CD4-positive, alpha-beta T cell treated with Interleukin-4 for 1 hour (primary cell): ENCODE measurements at places on chromosomes 4 and X.

GRCh38 chr4:142156256-142156655 lies 519.9 kb downstream of the IL15 start:
- no peak for DNase-seq

DNA sequence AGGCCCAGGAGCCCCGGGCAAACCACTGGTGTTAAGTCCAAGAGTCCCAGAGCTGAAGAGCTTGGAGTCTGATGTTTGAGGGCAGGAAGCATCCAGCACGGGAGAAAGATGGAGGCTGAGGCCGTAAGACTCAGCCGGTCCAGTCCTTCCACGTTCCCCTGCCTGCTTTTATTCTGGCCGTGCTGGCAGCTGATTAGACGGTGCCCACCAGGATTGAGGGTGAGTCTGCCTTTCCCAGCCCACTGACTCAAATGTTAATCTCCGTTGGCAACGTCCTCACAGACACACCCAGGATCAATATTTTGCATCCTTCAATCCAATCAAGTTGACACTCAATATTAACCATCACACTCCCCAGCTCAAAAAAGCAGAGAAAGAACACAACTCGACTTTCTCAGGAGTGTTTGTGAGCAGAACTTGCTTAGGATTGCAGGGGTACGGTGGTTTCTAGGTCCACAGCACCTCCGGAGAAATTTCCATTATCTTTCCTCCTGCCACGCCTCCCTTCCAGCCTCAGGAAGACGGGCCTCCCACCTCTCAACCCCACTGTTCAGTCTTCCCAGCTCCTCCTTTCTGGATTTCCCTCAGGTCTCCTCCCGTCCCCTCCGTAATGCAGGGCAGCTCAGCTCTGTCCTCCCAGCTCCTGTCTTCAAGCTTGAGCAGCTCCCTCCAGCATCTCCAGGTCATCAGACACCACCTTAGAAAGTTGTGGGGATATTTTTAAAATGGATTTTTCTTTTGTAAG lies 13.3 kb upstream of the TMEM271 start:
- no peak for DNase-seq

- no peak for DNase-seq
Observed at GRCh38 chr4:183986971-183987946, 82.2 kb downstream of the STOX2 start.

DNA sequence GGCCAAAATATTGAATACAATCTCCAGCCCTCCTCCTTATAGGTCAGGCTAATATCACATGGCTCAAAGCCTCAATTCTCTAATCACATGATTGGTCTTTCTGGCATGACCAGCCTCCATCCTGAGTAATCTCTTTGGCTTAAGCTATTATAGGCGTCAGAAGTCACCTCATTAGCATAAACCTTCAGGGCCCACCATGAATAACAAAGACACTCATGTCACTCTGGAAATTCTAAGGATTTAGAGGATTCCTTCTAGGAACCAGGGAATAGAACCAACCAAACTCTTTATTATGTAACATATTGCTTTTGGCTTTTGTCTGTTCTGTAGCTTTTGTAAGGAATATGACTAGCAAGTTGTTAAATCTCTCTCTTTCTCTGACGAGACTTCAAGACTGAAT lies 109.2 kb upstream of the IGFBP7 start:
- DNase-seq: no peak

DNA sequence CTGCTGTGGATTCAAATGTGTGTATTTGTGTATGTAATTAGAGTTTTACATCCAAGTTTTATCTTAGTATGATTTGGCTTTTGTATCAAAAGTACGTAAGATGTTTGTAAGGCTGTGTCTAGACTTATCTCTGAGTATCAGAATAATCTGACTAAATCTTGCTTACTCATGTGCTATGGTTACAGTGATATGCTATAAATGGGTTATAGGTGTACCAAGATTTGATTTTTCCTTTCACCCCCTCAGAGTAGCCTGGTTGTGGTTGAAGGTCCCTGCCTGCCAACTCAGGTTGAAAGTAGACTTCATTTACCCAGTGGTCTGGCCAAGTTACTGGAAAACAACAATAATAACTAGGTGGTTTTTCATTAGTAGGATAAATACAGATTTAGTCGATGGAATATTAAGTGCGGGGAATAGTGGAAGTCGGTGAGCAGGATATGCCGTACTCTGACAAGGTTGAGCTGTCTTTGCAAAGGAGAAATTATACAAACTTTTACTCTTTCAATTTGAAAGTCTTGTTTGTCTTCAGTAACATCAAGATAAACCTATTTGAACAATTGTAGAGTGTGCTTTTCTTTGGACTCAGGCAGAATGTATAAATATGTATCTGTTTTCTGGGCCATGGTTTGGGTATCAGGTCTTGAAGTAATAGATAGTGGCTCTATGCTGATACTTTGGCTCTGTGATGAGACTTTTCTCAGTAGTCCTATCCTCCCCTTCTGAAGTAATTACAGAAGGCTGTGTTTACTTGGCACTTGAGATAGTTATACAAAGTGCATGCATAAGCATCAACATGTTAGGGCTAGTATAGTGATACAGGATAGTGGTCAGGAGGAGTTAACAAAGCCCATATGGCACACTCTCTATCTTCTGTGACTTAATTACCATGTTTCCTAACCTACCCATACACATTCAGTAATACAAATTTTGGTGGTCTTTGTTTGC lies 23.7 kb downstream of the BMP2K start:
- no peak for DNase-seq
